ENCODE measurements at places on chromosomes 16 and 17.
A peak's percentile ranks its signal among the peaks of the same experiment; 100 is the strongest.

DNA sequence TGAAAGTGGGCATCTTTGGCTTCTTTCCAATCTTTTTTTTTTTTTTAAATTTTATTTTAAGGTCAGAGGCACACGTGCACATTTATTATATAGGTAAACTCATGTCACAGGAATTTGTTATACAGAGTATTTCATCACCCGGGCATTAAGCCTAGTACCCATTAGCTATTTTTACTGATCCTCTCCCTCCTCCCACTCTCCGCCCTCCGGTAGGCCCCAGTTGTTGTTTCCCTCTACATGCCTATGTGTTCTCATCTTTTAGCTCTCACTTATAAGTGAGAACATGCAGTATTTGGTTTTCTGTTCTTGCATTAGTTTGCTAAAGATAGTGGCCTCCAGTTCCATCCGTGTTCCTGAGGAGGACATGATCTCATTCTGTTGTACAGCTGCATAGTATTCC lies 108.5 kb downstream of the CYB561 start:
- DNase-seq, result no peak

- no peak for DNase-seq
Measured at GRCh38 chr17:70076831-70077230, 1.8 kb downstream of the KCNJ16 start.

DNA sequence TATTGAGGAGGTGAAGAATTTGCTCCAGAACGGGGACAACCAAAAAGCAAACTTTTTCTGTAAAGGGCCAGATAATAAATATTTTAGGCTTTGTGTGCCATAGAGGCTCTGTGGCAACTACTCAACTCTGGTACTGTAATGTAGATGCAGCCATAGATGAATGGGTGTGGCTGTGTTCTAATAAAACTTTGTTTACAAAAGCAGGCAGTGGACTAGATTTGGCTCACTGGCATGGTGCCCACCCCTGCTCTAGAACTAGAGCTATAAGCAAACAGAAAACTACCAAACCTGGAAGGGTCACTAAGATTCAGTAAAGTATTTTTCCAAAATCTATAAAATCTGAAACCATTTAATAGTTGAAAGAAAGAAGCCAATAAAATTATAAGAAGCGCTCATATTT lies 24.6 kb upstream of the SMURF2 start:
- DNase-seq, result no peak

- DNase-seq, result no peak
Measured at GRCh38 chr16:84842516-84843148, 22.8 kb downstream of the CRISPLD2 start.

GRCh38 chr16:79601931-79602627 lies 1.5 kb upstream of the MAF start:
- peak; percentile 85 for DNase-seq

- DNase-seq, result peak; percentile 66
Measured at GRCh38 chr16:4319454-4320421, 3.9 kb downstream of the GLIS2 start.

DNA sequence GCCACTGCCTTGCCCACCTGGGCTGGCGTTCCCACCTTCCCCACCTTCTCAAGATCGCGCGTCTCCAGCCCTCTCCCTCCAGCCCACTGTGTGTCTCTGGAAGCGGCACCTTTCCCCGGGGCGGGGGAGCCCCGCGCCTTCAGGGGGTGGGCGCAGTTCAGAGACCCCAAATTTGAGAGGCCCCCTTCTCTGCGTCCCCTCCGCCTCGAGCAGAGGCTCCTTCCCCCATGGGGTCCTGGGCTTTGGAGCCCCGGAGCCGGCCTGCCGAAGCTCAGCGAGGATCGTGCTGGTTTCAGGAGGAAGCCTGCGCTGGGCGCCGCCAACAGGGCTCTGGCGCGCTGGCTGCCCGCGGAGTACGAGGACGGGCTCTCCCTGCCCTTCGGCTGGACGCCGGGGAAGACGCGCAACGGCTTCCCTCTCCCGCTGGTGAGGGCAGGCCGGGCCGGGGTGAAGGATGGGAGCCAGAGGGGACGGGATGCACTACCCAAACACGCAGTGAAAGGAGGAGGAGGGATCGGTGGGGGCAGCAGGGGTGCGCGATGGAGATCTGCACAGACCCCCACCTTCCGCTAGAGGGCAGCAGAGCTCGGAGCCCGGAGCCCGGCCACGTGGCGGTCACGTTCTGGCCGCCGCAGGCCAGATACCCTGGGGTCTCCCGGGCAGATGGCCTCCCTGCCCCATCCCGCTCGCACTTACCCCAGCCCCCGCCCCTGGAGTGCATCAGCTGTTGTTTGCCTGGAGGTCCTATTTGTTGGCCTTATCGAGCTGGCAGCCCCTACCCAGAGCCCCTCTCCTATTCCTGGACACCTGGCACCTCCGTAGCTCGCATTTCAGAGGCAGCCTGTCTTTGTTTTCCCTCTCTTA lies 11.1 kb downstream of the LPO start:
- DNase-seq, result peak; percentile 74

GRCh38 chr17:48642843-48643696 lies 16.9 kb upstream of the HOXB9 start:
- no peak for DNase-seq

- DNase-seq, result no peak
Measured at GRCh38 chr17:57044976-57045867, 39.8 kb upstream of the AKAP1 start.

DNA sequence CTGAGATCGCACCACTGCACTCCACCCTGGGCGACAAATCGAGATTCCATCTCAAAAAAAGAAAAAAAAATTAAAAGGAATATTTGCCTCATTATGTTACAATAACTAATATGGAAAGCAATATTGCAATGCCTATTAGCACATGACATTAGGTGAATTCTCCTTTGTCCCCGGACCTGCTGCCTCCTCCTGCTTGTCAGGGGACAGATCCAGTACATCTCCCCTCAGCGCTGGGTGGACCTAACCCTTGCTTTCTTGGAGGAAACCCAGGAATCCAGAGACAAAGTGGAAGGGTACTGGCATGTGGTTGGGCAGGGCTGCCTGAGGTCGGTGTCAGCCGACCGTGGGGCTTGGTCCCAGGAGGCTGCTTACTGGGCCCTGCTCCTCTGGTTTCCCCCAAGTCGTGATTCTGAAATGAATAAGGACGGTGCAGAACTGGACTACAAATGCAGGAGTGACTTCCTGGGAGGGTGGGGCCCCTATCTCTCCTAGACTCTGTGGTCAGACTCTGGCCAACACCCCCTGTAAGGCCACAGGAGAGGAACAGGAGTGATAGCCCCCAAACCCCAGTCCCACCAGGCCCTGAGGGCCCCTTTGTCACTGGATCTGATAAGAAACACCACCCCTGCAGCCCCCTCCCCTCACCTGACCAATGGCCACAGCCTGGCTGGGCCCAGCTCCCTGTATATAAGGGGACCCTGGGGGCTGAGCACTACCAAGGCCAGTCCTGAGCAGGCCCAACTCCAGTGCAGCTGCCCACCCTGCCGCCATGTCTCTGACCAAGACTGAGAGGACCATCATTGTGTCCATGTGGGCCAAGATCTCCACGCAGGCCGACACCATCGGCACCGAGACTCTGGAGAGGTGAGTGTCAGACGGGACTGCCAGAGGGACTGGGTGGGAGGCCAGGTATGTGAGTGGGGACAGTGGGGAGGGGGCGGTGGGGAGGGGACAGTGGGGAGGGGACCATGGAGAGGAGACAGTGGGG lies at the start of gene HBZ:
HBZ (plus strand) TSS at position 504 of the 988 bp plus-strand sequence; CDS start at position 770, 266 bp downstream.
- DNase-seq, result no peak

DNA sequence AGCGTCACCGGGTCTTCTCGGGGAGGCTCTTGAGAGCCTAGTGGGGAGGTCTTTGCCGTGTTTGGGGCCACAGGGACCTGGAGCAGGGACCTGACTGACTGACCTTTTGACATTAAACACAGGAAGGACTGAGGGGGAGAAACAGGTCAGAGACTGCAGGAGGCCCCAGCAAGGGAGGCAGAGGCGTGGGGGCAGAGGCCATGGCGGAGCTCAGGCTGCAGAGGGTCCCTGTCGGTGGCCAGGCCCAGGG lies 41.6 kb upstream of the GSE1 start:
- no peak for DNase-seq

DNA sequence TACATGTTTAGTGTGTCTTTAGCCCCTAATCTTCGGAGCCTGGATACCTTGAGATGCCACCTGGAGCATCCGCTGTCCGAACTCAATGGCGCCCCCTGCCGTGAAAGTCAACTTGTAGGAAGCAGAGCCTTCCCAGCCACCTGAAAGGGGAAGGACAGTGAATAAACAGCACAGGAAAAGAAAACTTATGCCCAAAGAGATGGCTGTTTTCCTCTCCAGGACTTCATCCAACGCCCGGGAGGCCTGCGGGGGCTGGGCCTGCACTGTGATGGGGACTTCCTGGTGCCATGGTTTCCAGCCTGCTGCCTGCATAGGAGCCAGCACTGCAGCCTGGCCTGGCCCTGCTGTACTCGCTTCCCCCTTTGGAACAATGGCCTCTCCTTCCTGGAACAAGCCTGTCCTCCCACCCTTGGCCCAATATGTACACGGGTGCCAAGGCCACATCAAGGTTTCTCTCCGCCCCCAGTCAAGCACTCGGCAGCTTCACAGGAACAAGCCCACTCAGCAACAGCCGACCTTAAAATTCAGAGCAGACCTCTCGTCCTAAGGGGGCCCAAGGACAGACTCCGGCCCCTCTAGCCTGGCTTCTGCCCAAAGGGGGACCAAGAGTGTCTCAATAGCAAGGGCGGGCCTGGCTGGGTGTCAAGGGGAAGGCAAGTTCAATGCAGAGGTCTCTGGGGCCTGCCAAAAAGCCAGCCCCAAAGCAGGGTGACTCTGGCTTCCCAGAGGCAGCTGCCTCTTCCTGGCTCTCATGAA lies 4.5 kb upstream of the UNC13D start:
- DNase-seq, result peak; percentile 79

GRCh38 chr17:1834380-1835149 lies 4.8 kb downstream of the RPA1 start:
- DNase-seq, result no peak

- DNase-seq, result no peak
Measured at GRCh38 chr17:32625971-32626370, 139.2 kb downstream of the CDK5R1 start.

- DNase-seq, result no peak
Measured at GRCh38 chr16:54226296-54227010, 60.1 kb downstream of the IRX3 start.

- no peak for DNase-seq
Measured at GRCh38 chr17:37391146-37391545, 15.4 kb downstream of the C17orf78 start.

GRCh38 chr16:60792437-60792836 lies 1243.8 kb downstream of the CDH8 start:
- no peak for DNase-seq

DNA sequence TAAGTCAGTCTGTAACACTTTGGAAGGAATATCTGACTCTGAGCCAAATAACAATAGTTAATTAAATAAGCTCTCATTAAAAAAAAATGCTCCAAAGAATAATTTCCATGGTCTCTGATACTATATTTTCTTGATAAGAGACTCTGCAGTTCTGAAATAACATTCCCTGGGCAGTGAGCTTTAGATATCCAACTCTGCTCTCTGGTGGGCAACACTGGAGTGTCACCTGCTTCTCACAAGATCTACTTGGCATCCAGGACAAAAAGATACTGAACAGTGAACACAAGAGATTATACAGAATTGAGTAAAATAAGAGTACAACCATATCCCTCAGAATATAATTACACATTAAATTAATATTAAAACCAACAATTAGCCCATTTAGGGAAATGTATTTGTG lies 13.7 kb downstream of the BLMH start:
- no peak for DNase-seq

- no peak for DNase-seq
Measured at GRCh38 chr17:76536511-76537287, 810 bp downstream of the CYGB start.

GRCh38 chr17:44258811-44259351 lies 9.1 kb downstream of the SLC4A1 start:
- DNase-seq, result no peak

GRCh38 chr16:69083306-69083941 lies 22.0 kb upstream of the HAS3 start:
- DNase-seq, result no peak

DNA sequence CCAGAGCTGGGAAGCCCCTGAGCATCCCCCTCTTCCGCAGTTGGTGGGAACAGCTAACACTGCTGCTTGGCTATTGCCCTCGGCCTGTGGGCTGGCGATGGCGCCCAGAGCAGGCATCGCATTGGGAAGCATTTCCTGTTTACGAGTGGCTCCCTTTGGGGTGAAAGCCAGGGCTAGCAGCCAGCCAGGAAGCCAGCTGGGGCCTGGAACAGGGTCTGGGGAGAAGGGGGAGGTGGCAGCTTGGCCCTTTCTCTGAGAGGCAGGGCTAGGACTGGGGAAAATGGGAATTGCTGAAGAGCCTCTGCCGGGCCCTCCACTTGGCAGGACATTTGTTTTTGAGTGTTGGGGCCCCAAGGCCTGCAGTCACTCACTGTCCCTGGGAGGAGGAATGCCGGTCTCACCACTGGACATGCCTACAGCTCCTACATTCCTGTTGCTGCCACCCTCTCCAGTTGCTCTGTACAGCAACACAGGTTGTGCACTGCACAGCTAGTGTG lies 2.4 kb upstream of the MTSS2 start:
- no peak for DNase-seq

DNA sequence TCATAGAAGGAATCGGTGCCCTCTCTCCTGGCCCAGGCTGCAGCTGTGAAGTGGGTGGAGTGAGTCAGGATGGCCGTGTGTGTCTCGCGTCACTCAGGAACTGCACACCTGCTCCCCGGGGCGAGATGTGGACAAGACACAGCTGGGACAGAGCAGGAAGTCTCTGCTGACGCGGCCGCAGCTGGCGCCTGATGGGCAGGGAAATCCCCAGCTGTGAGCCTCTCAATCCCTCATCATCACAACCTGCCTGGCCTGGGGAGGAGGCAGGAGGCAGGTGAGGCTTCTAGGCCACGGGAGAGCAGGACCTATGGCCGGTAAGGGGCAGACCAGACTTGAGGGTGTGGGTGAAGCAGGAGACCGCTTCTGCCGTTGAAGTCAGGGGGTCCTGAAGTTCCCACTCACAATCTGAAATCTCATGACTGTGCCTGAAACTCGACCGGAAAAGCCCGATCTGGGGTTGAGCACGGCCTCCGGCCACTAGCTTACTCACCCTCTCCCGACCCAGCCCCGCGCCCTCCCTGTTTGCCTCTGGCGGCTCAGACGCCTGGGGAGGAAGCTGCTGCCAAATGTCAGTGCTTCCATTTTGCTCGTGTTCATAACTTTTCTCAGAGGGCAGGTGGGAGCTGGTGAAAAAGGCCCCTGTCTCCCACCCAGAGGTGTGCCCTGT lies 1.1 kb upstream of the TRPV3 start:
- DNase-seq, result peak; percentile 23

DNA sequence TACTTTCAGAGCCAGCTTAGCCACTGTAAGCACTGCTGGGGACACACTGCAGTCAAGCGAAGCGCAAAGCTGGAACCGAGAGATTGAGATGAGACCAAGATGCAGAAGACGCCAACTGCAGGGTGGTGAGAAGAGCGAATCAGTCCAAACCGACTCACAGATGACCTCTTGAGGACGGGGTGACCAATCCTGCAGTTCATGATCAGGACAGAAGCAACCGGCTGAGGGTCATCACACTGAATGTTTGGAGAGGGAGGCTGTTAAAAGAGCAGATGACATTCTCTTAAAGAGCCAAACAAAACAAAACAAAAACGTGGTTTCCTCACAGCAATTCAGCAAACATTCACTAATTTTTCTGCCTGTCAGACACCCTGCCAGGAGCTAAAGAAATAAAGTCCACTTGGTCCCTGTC lies 8.5 kb downstream of the HASPIN start:
- DNase-seq, result no peak
